T-cell (primary cell): ENCODE measurements at places on chromosomes 12 and 14.

DNA sequence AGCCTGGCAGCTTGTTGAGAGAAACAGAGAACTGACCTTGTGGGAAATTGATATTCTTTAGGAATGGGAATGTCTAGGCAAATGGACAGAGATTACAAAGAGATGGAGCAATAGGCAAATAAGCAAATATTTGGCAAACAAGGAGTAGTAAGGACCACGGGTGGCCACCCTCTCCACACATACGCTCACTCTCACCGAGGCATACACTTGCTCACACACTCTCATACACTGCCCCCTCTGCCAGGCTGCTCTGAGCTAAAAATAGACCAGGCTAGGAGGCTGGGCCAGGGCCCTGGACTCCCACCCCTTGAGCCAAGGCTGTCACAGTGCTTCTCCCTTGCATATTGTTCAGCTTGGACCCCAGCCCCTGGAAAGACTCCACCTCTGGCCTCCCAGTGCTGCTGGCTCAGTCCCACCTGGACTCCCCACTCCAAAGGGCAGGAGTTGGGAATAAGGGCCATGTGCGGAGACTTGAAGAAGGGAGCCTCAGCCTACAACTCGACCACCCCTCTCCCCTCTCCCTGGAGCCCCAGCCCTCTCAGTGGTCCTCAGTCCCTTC, 1.1 kb downstream of the PPP1R1A start:
- no peak for DNase-seq

DNA sequence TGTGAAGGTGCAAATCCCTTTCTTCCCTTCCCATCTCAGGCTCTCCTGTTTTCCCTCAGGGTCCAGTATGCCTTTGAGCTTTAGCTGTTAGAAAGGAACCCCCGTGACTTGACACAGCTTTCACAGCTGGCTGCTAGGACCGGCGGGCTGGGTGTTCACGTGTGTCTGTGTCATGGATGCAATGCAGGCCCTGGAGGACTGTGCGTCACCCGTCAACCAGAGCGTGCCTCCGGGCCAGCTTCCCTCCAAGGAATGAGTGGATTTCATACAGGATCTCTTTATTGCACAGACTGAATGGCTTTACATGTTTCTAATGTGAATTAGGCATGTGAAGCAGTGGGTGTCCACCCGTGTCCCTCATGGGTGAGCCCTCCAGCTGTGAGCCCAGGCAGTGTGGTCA, 77.4 kb downstream of the AACS start:
- no peak for DNase-seq

- DNase-seq, result no peak
Observed at GRCh38 chr14:71119832-71120231, 212.6 kb downstream of the PCNX1 start.

DNA sequence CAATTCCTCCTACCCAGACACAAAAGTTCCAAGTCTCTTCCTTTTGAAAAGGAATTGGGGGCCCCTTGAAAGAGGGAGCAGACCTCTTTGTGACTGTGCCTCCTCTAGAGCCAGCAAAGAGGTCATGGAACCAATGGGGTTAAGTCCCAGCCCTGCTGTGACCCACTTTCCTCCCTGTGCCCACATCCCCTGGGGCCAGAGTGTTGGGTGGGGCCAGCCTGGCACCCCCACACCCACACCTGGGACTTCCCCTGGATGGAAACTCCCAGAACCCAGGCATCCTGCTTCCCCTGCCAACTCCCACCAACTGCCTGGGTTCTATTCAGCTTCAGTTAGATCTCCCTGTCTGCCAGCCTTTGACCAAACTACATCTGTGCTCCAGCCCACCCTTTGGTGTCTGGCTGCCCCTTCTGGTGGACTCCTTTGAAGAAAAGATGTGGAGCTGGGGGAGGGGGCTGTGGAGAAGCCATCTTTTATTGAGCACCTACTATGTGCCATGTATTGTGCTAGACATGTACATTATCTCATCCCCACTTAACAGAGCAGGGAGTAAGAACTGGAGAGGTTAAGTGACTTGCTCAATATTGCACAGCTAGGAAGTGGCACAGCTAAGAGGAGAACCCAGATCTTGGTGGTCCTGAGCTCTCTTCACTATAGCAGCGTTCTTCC, 4.6 kb upstream of the RARG start:
- peak; percentile 74 for DNase-seq

- no peak for DNase-seq
Observed at GRCh38 chr14:105411017-105411941, 8.3 kb upstream of the MTA1 start.

- DNase-seq, result no peak
Observed at GRCh38 chr12:40137252-40137651, 31.4 kb upstream of the SLC2A13 start.

DNA sequence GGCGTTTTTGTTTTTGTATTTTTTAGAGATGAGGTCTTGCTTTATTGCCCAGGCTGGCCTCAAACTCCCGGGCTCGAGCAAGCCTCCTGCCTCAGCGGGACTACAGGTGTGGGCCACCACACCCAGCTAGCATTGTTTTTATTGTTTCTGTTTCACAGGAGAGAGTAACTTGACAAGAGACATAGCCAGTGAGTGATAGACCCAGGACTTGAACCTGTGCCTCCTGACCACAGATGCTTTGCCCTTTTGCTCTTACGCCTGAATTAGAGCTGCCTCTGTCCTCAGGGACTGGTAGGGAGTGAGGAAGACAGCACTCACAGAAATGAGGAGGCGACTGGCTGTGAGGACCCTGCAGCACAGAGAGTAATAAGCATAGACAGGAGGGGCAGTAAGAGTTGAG, 2.3 kb downstream of the EVL start:
- DNase-seq, result no peak

- no peak for DNase-seq
Observed at GRCh38 chr14:101072945-101073597, 169.5 kb upstream of the RTL1 start.

GRCh38 chr12:76813972-76814371, 50.1 kb downstream of the ZDHHC17 start:
- no peak for DNase-seq

- DNase-seq, result no peak
Observed at GRCh38 chr12:89873745-89874144, 165.1 kb upstream of the ATP2B1 start.

DNA sequence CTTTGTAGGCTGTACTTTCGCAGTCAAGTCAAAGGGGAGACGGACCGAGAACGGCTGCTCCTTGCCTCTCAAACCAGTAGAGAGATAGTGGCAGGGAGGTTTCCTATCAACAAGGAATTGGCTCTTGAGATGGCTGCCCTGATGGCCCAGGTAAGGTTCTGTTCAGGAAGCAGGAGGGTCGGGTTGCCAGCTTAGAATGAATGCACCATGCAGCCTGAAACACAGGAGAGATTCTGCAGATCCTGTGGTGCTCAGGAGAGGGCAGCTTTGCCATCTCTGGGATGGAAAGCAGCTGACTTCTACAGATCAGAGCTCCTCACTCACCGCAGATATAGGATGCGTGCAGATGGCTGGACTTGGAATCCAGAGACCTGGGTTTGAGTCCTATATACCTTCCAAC, 18.0 kb downstream of the PIGH start:
- no peak for DNase-seq

DNA sequence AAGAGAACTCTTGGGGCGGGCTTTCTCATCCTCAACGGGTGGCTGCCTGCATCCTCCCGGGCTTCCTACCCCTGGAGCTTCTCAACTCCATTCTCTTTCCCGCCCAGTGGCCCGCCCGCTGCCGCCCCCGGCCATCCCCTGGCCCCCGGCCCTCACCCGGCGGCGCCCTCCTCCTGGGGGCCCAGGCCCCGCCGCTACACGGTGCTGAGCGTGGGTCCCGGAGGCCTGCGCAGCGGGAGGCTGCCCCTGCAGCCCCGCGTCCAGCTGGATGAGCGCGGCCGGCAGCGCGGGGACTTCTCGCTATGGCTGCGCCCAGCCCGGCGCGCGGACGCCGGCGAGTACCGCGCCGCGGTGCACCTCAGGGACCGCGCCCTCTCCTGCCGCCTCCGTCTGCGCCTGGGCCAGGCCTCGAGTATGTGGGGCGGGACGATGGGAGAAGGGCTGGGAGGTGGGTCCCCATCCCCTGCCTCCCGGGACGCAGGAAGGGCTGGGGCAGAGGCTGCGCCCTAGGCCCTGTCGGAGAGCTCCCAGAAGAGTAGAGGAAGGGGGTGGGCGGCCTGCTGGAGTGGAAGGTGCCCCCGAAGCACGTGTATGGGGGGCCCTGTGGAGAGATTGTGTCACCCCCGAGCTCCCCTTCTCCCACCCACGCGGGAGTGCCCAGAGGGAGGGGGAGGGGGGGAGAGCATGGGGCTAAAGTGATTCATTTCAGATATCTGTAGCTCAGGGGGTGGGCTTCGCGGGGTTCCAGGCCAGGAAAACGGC, 1.5 kb downstream of the LAG3 start:
- DNase-seq, result no peak

DNA sequence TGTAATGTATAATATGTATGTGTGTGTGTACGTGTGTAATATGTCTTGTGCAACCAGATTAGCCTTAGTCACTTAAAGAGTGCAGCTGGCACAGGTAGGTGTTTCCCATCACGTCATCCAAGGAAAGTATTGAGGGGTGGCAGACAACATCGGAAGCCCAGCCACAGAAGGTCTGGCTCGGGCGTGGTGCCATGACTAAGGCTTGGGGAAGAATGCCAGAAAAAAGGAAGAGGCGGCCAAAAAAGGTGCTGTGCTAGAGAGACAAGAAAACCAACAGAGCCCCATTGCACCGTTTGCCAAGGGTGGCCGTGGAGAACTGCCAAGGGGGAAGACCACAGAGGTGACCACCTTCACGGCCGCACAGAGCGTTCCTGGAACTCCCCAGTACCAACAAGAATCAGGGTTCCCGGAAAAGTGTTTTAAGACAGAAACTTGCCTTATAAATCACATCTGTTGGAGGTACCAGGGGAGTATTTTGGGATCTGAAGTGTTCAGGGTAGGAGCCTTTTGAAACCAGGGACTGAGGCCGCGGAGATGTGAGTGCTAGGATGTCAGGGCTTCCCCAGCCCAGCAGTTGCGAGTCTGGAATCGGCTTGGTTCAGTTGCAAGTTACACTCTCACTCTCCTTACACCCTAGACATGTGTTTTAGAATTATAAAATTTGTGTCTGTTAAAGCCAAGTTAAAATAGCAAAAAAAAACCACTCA, 131.2 kb upstream of the DYRK2 start:
- DNase-seq, result no peak

DNA sequence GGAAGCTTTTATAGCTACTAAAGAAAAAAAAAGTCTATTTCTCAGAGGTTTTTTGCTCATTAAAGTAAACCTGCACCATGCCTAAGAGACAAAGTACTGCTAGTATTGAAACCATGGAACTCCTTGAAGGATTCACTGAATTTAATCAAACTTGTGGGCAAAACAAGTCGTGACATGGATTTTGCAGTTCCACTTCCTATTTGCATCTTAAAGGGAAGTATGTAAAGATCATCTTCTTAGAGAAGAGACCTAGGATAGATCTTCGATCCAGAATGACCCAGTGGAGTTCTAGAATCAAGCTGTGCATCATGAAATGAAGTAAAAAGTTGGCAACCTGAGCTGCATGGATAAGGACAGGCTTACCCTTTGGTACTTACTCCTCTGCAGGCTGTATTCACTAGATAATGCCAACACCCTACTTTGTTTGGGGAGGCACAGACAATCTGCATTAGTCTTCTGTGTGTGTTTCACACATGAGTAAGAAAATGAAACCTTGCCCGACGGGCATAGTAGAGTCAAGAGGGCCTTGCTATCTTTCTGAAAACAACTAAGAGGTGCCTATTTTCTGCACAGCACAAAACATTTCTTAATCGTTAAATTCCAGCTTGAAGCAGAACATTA, 1.9 kb downstream of the GNG2 start:
- DNase-seq, result no peak

DNA sequence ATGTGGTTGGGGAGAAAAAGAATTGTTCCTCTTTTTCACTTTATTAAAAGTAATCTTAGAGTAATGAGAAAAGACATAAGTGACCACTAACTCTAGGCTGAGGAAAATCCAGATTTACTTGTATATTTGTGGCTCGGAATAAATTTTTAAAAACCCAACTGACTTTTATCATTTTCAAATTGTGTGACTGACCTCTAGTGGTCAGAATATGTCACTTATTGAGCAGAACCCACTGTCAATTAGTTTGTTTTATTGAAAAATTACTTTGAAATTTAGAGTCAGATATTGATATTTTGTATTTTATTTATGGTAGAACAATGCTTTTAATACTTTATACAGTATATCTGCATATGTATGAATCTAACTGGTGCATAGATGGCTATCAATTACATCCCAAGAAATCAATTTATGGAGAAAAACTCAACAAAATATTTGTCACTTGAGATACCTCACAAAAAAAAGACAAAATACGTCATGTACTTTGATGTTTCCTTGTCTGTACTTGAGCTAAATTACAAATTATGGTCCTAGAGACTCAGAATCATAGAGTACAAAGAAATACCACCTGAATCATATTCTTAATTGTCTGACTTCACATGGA, 229.4 kb downstream of the CNTN1 start:
- no peak for DNase-seq

DNA sequence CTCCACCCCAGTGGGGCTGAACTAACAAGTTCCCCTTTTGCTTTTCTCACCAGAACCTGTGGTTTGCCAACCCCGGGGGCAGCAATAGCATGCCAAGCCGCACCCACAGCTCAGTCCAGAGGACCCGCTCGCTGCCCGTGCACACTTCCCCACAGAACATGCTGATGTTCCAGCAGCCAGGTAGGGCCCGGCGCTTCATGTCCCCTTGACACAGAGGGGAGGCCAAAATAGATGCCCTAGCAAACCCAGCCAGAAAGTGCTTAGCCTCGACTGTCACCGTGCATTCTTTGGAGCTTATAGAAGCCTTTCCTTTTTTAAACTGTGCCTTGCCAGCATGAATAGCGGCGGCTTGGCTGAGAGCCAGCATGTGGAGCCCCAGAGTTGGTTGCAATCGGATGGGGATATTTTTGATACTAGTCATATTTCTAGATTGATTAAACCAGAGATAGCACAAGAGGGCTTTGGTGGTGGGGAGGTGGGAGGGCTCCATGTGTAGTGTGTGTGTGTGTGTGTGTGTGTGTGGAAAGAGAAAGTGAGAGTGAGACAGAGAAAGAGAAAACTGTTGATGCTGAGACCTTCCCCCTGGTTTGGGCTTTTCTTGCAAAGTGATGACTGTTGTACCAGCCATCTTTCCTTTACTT, 126.1 kb downstream of the GCH1 start:
- DNase-seq, result peak; percentile 38

GRCh38 chr14:95045106-95045701, 112.1 kb downstream of the DICER1 start:
- DNase-seq, result no peak

DNA sequence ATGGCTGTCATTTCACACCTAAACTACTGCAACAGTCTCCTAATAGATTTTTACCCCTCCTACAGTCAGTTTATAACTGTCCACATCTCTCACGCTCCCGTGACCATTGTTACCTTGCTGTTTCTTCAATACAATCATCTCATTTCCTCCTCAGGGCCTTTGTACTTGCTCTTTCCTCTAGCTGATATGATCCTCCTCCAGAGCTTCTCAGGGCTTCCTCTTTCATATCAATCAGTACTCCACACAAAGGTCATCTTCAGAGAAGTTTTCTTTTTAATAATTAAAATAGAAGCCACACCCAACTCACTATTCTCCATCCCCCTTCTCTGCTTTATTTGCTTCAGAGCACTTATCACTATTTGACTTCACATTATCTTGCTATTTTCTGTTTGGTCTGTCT, 508.2 kb downstream of the NELL2 start:
- no peak for DNase-seq

- no peak for DNase-seq
Observed at GRCh38 chr14:58465421-58465820, 37.9 kb downstream of the KIAA0586 start.
